ENCODE measurements at places on chromosomes 3 and 15. TPM values are rescaled to one million over a fixed set of nuclear protein-coding genes. Genes with fewer than 3 reads are reported as not detected.

DNA sequence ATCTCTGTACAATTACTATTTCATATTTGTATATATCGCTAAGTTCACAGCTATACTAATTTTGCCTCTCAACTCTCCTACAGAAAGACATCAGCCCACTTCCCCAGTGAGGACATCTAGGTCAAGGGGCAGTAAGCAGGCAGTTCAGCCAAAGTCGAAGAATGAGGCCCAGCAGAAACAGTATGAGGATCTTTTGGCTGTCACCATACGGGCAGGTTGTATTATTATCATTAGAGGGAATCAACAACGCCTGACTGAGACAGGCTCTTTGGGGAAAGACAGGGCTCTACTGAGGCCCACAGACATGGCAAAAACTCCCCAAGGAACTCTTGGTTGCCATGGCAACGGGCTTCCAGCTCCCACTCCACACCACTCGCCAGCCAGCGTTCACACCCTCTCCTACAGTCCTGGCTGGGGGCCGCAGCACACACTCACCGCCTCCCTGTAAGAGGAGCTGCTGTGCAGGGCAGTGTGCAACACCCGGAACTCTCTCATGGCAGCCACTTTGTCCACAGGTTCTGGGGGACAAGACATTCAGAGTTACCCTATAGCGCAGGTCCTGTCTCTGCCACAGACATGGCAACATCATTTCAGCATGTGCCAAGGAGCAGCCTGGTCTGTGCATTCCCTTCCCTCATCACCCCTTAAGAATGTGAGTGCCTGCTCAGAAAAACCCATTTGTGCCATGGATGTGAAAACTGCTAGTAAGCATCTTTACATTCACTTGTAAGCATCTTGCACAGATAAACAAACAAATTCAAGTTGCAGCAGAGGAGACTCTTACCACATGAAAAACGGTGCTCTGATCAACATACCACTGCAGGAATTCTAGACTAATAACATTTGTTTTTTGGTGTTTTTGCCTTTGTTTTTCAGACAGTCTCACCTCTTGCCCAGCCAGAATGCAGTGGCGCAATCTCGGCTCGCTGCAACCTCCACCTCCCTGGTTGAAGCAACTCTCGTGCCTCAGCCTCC lies 8.8 kb downstream of the UBL7 start:
- H3K27me3 ChIP-seq, result no peaks in the 10 kb centered on the region
- H3K4me3 ChIP-seq, result no peak overlapping the region
- DNase-seq, result no peak
- peaks cover 98% of the 10 kb centered on the region for H3K36me3 ChIP-seq

ATOSA gene
- 34.5 TPM for total RNA-seq

GRCh38 chr3:151707216-151707615 lies 26.5 kb upstream of the AADACL2 start:
- no peaks in the 10 kb centered on the region for H3K27me3 ChIP-seq
- H3K36me3 ChIP-seq, result no peaks in the 10 kb centered on the region
- no peaks in the 10 kb centered on the region for H3K4me1 ChIP-seq
- no peak overlapping the region for H3K27ac ChIP-seq
- no peak for DNase-seq

- H3K27ac ChIP-seq, result no peak overlapping the region
- no peak for DNase-seq
- H3K4me1 ChIP-seq, result no peaks in the 10 kb centered on the region
- no peak overlapping the region for H3K4me3 ChIP-seq
- no peaks in the 10 kb centered on the region for H3K36me3 ChIP-seq
Measured at GRCh38 chr3:46902188-46902631, 24.7 kb downstream of the PTH1R start.
